ENCODE measurements at places on chromosomes 13 and 19. TPM values are rescaled to one million over a fixed set of nuclear protein-coding genes. Genes with fewer than 3 reads are reported as not detected.
A peak's percentile ranks its signal among the peaks of the same experiment; 100 is the strongest.

The HIF3A gene
- total RNA-seq = 46.1 TPM

The MBNL2 gene
- total RNA-seq = 43.7 TPM

The COX7A1 gene
- not detected for total RNA-seq

The SIGLECL1 gene
- not detected for total RNA-seq

- no peak for DNase-seq
- H3K27me3 ChIP-seq = no peaks in the 10 kb centered on the region
- peaks cover 11% of the 10 kb centered on the region for H3K4me1 ChIP-seq
- H3K27ac ChIP-seq = peak overlapping the region; percentile 4
- H3K36me3 ChIP-seq = peaks cover 2% of the 10 kb centered on the region
- H3K4me3 ChIP-seq = no peak overlapping the region
Measured at GRCh38 chr13:97328222-97328790, 105.7 kb upstream of the RAP2A start.

- DNase-seq = no peak
- peaks cover 37% of the 10 kb centered on the region for H3K36me3 ChIP-seq
- H3K27ac ChIP-seq = no peak overlapping the region
Measured at GRCh38 chr19:46692918-46693722, 23.8 kb downstream of the PRKD2 start.
